Articular chondrocyte of knee joint (primary cell): ENCODE measurements at places on chromosomes 4 and X. TPM values are rescaled to one million over a fixed set of nuclear protein-coding genes. Genes with fewer than 3 reads are reported as not detected.

Gene COL25A1
- total RNA-seq, result under 0.01 and 0.22 TPM in 2 replicates

Gene CD40LG
- total RNA-seq, result not detected in 2 replicates

Gene GATB
- 16.0 and 16.1 TPM in 2 replicates for total RNA-seq

Gene SPATA18
- 10.7 and 26.6 TPM in 2 replicates for total RNA-seq

Gene DDX53
- total RNA-seq, result not detected in 2 replicates

Gene MSANTD1
- 0.65 TPM in 2 replicates for total RNA-seq

Gene STPG2
- total RNA-seq, result 0.13 and 0.65 TPM in 2 replicates

Gene PRSS12
- 0.76 TPM in 1 of 2 replicates, not detected in the other for total RNA-seq

Gene TEC
- 0.91 and 1.8 TPM in 2 replicates for total RNA-seq

Gene LIMCH1
- total RNA-seq, result 28.2 and 39.2 TPM in 2 replicates
